ENCODE measurements at places on chromosomes 12 and 14. TPM values are rescaled to one million over a fixed set of nuclear protein-coding genes. Genes with fewer than 3 reads are reported as not detected.

GRCh38 chr12:26135571-26135970, 10.7 kb upstream of the BHLHE41 start:
- DNase-seq, result no peak

- DNase-seq, result peak; percentile 95
Observed at GRCh38 chr12:42238240-42239140, at the start of gene YAF2. TSS of gene YAF2 (minus strand) at chr12:42238248. CDS start at chr12:42238180, 68 bp downstream.

- no peak for DNase-seq
Observed at GRCh38 chr12:71981149-71981548, 42.5 kb downstream of the TPH2 start.

DNA sequence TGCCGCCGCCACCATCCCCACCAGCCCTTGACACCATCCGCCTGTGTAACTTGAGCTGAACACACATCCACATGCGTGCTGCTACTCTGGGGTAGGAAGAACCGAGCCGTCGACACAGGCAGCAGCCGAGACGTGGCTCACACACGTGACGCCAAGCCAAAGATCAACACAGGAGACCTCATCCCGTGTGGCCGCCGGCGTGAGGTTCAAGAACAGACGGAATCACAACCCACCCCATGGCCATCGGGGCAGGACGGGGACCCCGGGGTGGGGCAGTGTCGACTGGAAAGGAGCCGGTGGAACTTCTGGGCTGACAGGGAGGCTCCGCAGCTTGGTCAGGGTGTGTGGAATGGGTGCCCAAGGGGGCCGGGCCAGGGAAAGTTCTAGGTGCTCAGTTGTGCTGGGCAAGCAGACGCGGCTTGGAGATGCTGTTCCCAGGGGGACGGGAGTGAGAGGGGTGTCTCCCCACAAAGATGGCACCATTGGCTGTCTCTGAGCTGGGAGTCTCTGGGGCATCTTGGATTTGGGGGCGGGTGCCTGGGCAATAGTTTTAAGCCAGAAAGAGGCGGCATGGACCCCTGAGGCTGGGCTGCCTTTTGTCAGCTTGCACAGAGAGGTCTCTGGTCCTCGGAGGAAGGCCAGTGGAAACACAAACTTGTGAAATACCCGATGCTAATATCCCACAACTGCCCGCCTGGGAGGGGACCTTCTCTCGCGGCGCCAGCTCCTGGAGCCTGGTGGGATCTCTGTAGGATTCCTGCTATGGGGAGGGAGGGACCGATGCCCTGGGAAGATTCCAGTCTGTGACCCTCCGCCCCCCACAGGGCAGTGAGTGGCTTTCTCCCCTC, 41.8 kb downstream of the GALNT9 start:
- DNase-seq, result no peak

GRCh38 chr14:29197557-29197956, 431.0 kb downstream of the FOXG1 start:
- no peak for DNase-seq

- DNase-seq, result no peak
Observed at GRCh38 chr14:80780500-80780899, 161.0 kb downstream of the CEP128 start.

- DNase-seq, result peak; percentile 96
Observed at GRCh38 chr14:52950898-52951680, at the start of gene FERMT2. TSS of gene FERMT2 (minus strand) at chr14:52951050. CDS start at chr14:52950568, 482 bp downstream.

- no peak for DNase-seq
Observed at GRCh38 chr12:120483621-120484020, 12.3 kb upstream of the DYNLL1 start.

- peak; percentile 11 for DNase-seq
Observed at GRCh38 chr12:71846322-71846940, 6.9 kb downstream of the TBC1D15 start.

- DNase-seq, result peak; percentile 69
Observed at GRCh38 chr12:119594399-119594730, 791 bp downstream of the TMEM233 start.

DNA sequence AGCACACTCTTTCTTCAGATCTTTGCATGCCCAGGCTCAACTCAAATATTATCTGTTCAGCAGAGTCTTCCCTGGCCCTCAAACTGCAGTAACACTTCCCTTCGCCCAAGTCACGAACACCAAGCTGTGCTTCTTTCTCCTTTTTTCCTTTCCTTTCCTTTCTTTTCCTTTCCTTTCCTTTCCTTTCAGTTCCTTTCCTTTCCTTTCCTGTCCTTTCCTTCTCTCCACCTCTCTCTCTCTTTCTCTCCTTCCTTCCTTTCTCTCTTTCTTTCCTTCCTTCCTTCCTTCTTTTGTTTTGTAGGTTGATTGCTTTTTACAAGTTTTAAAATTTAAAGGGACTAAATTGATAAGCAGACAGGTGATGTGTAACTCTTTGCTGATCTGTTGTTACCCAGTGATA, 19.0 kb upstream of the ADGRD1 start:
- no peak for DNase-seq

GRCh38 chr14:94291906-94292525, 1.1 kb downstream of the SERPINA10 start:
- no peak for DNase-seq

DNA sequence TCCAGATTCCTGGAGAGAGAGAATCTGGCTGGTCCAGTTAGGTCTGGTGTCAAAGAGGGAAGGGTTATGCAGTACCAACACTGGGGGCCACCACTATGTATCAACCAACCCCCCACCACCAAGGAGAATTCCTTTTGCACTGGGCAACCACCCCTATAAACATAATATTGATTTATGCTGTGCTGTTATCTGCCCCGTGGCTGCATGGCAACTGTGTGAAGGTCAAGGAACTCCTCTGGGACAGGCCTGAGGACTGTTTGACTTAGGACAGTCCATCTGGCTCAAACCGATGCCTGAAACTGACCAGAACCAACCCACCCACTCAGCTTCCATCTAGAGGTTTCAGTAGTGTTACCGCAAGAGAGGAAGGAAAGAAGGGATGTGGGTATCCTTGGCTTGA, 20.5 kb downstream of the PLEKHH1 start:
- no peak for DNase-seq

- peak; percentile 96 for DNase-seq
Observed at GRCh38 chr12:65649126-65649525, 175.2 kb upstream of the HMGA2 start.

GRCh38 chr12:120771097-120771496, 45.5 kb downstream of the ACADS start:
- no peak for DNase-seq

DNA sequence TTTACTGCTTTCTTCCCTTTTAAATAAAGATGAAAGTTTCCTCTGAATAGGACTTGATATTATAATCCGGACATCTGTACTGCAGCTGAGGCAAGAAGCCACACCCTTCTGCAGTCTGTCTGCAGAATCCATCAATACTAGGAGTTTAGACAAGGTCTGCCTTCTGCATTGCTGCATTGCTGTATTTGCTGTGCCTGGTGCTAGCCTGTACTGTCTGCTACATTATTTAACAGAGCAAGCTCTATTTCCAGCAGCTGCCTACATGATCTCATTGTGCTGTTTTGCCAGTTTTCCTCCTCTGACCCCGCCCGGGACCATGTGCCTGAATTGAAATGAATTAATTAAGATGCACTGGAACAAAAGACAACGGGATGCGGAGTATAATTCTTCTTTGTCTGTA, 1.7 kb downstream of the TUBA1A start:
- peak; percentile 19 for DNase-seq

DNA sequence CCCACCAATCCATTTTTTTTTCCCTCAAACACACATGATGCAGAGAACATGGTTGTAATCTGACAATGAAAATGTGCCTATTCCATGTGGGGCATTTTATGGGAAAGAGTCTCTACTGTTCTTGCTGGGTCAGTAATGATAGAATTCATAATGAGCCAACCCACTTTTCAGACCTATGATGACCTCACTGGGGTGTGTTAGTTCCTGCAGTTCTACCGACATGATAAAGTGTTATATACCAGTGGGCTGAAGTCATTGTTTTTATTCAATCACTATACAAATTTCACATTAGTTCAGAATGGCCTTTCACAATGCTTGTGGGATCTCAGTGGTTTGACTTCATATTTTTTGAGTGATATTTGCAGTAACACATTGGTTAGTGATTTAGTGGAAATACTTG, 47.5 kb downstream of the PPFIBP1 start:
- peak; percentile 87 for DNase-seq

GRCh38 chr14:69647213-69647612, 35.8 kb downstream of the SUSD6 start:
- DNase-seq, result no peak

DNA sequence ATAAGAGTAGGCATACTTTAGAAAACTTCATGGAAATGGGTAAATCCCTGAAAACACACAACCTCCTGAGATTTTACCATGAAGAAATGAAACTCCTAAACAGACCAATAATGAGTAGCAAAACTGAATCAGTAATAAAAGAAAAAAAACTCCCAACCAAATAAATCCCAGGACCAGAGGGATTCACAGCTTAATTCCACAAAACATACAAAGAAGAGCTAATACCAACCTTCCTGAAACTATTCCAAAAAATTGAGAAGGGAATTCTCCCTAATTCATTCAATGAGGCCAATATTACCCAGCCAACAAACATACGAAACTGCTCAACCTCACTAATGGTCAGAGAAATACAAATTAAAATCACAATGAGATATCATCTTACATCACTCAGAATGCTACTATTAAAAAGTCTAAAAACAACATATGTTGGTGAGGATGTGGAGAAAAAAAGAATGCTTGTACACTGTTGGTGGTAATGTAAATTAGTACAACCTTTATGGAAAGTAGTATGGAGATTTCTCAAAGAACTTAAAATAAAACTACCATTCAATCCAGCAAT, 97.3 kb upstream of the ST8SIA1 start:
- DNase-seq, result no peak

- DNase-seq, result no peak
Observed at GRCh38 chr14:79318371-79318770, 892.9 kb downstream of the DIO2 start.

DNA sequence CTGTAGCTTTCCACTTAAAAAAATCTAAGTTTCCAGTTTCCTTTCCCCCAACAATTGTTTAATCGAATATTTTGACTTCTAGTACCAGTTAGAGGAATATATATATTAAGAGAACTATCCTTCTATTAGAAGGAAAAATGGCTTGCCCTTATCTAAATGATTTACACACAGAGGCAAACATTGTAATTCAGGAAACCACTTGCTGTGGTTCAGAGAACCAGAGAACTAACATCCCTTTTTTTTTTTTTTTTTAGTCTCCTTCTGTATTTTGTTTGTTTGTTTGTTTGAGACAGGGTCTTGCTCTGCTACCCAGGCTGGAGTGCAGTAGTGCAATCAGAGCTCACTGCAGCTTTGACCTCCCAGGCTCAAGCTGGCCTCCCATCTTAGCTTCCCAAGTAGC, 746.6 kb downstream of the VRK1 start:
- no peak for DNase-seq

DNA sequence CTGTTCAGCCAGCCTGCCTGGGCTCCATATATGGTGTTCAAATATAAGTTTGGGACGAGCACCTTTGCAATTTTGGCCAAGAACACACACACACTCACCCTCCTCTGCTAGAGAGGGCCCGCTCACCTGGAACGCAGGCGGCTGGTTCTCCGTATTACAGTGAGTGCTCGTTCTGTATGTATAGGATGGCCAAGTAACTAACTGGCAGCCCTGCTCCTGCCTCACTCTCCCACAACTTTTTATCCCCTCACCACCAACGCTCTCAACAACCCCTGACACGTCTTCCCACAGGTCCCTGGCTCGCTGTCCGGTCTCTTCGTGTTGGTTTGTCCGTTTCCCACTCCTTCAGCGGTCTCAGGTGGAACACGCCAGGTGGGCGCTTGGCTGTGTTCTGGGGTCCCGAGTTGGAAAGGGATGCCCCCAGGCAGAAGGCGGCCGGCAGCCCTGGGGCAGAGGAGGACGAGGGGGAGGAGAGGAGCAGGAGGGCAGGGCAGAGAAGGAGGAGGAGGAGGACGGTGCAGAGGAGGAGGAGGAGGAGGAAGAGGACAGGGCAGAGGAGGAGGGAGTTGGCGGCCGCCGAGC, 398 bp upstream of the MSRB3 start:
- DNase-seq, result no peak

Gene RAB2B
- 32.9 TPM for total RNA-seq

Gene STAC3
- total RNA-seq, result not detected

Gene ADAMTS20
- total RNA-seq, result not detected

Gene SOAT2
- total RNA-seq, result not detected

Gene TAS2R42
- not detected for total RNA-seq

Gene ENTPD5
- 11.4 TPM for total RNA-seq

Gene JPH4
- total RNA-seq, result not detected

Measured in Daoy (cell line).